ENCODE measurements at places on chromosomes 1 and 21.

GRCh38 chr1:41355761-41356160, 5.5 kb upstream of the FOXO6 start:
- DNase-seq, result no peak

DNA sequence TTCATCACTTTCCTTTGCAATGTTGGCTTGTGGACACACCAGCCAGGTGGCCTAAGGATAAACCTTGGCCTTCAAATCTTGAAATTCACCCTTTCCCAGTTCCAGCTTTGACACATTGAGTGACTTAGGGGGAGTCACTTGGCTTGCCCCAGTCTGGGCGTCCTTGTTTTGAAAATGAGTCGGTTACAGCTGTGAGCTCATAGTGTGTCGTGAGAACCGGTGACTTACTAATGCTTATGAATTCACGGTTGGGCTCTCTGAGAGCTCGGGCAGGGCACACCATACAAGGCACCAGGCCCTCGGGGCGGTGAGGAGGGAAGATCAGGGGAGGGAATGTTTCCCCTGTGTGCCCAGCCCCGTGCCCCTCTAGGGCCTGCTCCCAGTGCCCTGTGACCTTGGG, 126.9 kb upstream of the TMPRSS2 start:
- DNase-seq, result no peak

DNA sequence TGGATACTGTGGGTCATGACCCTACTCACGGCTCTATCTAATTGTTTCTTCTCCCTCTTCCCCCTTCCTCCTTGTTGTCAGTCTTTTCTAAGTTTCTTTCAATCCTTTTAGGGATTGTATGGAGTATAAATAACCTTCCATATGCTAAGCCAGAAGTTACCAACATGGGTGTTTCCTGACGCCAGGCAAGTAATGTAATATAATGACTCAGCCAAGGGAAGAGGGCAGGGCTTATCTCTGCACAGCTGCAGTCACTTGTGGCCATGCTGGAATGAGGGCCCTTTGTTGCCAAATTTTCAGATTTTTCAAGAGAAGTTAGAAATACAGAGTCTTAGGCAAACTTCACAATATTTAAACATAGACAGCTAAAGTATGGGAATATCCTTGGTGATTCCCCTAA, 194.6 kb downstream of the ST6GALNAC3 start:
- DNase-seq, result peak; percentile 67

GRCh38 chr21:33968995-33969348, 53.4 kb upstream of the ATP5PO start:
- DNase-seq, result no peak

DNA sequence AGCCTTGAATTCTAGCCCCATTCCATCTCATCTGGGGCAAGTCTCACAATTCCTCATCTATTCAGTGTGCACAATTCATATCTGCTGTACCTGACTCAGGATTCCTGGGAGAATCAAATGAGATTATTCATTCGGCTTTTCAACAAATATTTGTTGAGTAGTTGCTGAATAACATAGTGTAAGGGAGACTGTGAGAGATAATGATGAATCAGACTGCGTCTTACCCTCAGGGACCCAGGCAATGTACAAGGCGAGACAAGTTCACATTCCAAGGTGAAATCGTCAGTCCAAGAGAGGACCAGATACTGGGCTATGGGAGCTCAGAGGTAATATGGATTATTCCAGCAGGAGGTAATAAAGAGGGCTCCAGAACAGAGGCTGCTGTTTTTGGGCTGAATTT, 67.8 kb upstream of the SMYD2 start:
- no peak for DNase-seq

DNA sequence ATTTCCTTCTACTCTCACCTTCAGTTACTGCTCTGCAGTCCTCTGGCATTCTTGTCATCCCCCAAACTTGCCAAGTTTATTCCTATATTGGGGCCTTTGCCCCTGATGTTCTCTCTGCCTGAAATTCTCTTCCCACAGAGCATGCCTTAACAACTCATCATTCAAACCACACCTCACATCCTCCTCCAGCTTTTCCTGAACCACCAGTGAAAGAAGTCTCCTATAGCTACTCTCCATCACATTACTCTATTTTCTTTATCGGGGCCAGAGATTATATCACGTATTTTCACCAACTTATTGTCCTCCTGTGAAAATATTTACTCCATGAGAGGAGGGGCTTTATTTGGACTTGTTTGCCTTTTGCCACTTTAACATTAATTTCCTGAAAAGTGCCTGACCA, 32.1 kb downstream of the EXTL2 start:
- DNase-seq, result no peak

DNA sequence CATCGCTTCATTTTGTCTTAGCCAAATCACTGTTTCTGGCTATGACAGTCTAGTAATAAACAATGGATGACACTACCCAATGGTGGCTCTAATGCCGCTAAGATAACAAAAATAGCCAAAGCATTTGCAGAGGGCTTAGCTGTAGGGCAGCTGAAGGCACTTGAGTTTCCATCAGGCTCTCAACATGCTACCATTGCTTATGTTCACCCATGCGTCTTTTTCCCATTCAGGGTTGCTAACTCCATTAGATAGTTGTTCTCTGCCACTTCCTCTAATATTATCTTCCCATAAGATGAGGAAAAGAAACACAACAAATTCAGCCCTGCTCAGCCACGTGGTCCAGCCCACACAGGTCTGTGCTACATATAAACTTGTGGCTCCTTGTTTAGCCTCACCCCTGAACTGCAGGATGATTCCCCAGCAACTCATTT, 159.6 kb downstream of the TOMM20 start:
- peak; percentile 67 for DNase-seq
